Fibroblast of the aortic adventitia (primary cell): ENCODE measurements at places on chromosomes 6 and 20. TPM values are rescaled to one million over a fixed set of nuclear protein-coding genes. Genes with fewer than 3 reads are reported as not detected.
A peak's percentile ranks its signal among the peaks of the same experiment; 100 is the strongest.

DNA sequence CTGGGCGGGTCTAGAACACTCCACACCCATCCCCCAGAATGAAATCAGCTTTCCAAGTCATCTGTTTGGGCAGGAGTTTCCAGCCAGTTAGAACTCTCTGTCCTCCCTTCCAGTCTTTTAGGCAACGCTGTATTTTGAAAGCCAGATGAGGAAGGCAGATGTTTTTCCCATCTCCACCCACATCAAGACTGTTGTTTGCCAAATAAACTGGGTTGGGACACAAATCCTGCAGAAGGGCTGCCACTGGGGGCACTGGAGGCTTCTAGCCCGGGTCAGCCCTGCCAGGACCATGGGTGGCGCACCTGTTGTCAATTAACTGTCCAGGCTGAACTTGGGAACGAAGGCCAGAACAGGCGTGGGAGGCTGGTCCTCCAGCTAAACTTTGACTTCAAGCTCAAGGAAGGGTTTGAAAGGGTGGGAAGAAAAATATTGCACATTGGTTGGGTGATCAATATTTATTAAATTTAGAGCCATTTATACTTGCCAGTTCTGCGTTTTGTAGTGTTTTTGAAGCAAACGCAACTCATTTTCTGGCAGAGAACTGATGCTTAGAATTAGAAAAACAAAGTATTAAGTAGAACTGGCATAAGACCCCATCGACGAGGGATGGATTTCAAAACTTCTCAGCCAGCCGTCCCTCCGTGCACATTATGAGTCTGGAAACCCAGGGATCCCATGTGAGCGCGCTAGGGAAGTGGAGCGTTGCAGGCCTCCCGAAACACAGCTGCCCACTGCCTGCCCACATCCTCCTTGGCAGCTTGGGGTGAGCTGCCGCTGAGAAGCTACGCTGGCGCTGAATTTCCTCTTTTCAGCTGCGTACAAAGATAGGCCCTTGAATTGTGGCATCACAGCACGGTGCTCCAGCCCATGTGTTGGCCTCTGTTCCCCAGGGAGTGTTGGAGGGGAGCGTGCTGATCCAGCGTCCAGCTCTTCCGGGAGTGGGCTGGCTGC is 297.4 kb downstream of the QKI start:
- peak; percentile 25 for DNase-seq

DNA sequence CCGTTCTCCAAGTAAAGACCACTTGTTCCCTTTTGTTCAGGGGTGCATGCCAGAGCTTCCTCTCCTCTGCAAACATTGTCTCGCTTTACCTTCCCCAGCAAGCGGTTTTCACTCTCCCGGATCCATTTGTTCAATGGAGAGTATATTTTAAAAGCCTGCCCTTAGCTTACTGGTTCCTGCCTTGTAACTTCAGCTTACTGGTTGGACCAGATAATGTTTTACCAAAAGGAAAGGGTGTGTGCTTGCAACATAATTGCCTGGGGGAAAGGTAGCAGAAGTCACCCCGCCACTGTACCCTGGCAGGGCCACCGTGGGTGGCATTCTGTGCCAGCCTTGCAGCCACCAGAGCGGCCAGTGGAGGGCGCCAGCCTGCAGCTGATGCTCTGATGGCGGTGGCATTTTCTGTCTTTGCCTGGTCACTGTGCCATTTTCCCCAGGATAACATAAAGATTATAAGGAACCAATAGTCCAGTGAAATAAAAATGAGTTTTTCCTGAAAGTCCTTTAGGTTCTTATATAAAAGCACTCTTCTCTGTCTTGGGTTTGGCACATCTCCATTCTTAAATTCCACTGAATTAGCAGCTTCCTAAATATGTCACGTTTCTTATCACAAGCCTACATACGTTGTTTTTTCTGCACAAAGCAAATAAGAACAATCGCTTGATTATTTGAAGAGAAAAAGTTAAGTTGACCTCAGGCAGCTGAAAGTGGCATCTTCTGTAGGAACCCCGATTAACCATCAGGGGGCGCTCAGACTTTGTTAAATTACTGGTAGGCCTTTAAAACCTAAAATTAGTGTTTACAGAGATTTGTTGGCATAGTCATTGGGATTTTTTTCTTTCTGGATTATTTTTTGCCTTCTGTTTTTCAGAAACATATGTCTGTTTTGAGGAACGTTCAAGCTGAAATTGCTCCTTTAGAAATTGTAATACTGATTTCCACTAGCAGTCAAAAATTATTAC is 67.4 kb upstream of the XRN2 start:
- DNase-seq = peak; percentile 82

GRCh38 chr20:64142590-64142989 is 21.7 kb upstream of the MYT1 start:
- DNase-seq = no peak

Gene DCDC2
- total RNA-seq = not detected in 2 replicates

GRCh38 chr20:51767867-51768758 is at the start of gene ATP9A:
TSS of gene ATP9A (minus strand) at chr20:51768390. CDS start at chr20:51768369, 21 bp downstream.
- DNase-seq = peak; percentile 27

Gene MTFR2
- 1.5 and 6.1 TPM in 2 replicates for total RNA-seq

Gene EGFL8
- 0.16 and 0.72 TPM in 2 replicates for total RNA-seq
